CD4-positive, alpha-beta T cell treated with Interleukin-17A for 4 hours (primary cell): ENCODE measurements at places on chromosomes 3 and 15.

DNA sequence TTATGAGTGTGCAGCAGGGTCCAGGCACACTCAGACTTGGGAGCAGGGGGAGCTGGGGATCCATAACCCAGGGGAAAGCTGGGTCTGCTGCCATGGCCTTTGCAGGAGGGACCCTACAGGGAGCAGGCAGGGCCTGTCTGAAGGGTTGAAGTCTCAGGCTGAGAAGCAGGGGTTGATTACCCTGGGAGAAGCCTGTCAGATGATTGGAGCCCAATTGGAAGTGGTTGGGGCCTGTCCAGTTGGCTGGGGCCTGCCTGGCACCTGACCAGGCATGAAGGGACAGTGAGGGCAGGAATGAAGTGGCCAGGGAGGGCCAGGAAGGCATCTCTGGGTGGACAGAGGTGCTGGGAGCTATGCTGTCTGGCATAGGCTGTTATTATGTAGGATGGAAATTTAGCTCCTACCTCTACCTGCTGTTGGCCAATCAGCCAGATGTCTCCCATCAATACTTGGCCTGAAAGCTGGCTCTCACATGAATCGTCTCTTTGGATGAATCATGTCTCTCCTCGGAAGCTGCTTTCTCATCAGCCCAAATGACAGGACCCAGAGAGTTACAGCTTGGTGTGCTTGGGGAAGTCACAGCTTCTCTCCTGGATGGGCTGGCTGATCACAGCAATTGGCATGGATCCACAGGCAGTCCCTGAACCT is 27.4 kb upstream of the SLCO2A1 start:
- DNase-seq = no peak

DNA sequence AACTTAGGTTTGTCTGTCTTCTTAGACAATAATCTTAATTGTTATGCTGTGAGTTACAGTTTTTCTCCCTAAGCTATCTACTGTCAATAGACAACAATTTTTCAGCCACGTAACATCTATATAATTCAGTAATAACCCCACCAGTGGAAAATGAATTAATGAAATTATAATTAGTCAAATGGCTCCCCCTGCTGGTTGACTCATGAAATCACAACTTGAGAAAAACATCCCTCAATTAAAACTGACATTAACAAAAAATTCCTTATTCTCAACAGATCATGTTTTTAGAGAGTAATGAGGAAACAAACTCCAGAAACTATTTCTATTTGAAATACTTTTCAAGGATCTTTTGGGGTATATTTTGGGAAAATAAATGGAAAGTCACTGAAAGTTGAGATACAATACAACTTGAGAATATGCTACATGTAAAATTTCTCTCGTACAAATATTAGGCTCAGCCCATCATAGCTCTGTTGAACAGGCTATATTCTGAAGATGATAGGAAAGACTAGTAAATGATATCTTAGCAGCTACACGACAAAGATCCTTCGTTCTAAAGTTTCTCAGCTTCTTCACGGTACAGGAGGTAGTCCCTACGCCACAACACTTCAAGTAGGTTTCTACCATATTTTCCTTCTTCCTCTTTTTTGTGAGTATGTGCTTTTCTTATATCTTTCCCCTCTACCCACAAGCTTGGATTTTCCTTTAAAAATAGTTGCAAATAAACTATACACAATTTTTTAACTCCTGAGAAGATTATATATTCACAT is 20.7 kb downstream of the PPP1R2 start:
- peak; percentile 60 for DNase-seq

DNA sequence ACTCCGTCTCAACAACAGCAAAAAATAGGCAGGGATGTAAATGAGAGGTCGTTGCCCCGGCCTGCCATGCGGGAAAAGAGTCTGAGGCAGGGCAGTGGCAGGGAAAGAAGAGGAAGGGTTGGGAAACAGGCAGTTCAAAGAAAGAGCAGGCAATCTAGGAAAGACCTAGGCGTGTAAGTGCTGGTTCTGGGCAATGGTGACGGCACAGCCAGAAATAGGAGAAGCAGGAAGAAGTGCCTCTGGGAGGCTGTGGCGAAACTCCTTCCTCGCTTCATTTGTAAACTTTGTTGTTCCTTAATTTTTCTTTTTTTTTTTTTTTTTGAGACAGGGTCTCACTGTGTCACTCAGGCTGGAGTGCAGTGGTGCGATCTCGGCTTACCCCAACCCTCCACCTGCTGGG is 4.3 kb downstream of the SLC51A start:
- DNase-seq = no peak

DNA sequence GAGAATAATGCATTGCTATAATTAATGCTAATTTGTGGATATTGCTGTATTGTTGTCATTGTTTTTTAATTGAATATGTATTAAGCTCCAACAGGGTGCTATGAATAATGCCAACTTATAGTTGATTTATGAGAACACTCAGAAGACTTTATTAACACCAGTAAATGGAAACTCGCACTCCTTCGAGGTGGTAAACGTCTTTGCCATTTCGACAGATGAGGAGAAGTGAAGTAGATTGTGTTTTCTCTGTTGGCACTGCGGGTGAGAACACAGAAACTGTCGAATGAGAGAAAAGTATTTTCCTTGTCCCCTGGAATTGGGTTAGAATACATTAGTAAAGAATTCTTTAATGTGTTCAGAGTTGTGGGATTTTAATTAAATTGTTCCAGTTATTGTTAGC is 354.5 kb downstream of the LPP start:
- DNase-seq = no peak

DNA sequence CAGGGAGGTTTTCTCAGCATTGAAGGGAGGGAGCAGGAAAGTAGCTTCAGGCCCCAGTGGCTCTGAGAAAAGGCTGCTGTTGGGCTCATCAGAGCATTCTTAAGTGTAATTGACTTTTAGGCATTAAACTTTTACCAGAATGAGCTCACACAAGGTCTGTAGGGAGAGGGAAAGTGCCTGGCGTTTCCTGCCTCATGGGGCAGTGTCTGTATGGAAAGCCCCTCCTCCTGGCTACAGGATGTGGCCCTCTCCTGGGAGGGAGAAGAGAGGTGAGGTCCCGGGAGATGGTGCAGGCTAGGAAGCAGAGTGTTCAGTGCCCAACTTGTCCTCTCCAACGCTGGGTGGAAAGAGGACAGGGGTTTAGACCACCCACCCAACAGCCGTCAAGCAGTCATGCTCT is 21.3 kb upstream of the SCN10A start:
- no peak for DNase-seq

DNA sequence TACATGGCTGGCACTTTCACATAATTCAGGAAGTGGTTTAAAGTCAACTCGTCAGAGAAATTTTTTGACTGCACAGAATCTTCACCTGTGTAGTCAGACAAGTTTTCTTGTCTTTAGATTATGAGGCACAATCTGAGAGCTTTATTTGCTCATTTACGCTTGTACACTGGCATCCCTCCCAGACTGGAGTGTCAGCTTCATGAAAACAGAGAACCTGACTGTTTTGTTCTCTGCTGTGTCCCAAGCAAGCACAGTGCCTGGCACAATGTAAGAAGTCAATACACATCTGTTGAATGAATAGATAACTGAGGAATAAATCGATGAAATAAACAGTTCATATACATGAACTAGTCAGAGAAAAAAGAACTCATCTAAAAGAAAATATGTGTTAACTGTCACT is 846.1 kb upstream of the CFAP20DC start:
- no peak for DNase-seq

DNA sequence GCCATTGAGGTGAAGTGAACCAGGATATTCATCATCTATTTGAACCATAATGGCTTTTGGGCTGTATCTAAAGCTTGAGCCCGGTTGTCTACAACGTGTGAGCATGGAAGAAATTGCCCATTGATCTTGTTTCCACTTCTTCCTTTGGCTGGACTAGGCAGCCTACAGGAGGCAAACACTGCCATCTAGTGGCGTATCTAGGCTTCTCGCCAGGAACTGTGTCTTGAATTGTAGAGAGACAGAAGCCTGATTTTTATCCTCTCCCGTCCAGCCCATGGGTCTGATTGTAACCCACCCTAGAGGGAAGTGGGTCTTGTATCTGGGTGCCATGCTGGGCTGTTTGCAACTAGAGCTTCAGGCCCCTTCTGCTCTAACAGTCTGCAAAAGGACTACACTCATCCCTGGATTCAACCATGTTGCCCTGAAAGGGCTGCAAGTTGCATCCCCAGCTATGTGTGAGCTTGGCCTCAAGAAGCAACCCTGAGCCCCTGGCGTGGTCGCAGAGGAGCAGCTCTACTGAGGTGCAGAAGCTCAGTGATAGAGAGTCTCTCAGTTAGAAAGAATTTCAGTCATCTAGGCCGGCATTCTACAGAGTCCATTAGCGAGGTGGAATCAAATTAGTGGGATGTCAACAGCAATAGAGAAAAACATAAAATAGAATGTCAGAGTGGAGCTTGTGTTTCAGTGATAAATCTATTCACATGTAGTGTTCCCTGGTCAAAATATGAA is 170.2 kb upstream of the UMPS start:
- peak; percentile 60 for DNase-seq

DNA sequence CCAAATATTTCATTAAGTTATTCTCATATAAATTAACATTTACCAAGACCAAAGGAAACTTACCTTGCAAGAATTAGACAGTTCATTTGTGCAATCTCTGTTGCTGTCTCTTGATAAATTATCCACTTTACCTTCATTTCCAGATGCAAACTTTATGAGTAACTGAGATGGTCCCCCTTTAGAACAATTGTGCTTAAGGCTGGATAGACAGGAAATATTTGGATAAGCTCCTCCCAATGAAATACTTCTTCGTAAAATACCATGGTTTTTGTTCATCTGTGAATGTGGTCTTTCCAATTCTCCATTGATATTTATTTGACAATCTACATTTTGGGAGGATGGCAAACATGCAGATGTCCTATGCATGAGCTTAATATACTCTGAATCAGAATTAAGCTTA is 78.2 kb downstream of the NEDD4 start:
- DNase-seq = no peak

DNA sequence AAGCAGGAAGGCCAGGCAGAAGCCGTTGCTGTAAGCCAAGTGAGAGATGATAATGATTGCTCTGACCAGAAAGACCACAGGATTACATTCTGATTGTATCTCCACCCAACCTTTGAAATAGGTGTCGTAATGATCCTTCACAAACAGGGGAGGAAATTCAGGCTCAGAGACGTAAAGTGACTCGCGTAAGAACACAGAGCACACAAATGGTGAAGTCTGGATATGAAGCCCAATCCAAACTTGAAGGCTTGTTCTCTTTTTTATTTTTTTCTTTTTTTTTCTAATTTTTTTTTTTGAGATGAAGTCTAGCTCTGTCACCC is 25.3 kb upstream of the PIAS1 start:
- DNase-seq = no peak

- no peak for DNase-seq
These were observed 528.8 kb downstream of the SHQ1 start for GRCh38 chr3:72319194-72320094.
